ENCODE measurements at places on chromosomes 5 and 9.

DNA sequence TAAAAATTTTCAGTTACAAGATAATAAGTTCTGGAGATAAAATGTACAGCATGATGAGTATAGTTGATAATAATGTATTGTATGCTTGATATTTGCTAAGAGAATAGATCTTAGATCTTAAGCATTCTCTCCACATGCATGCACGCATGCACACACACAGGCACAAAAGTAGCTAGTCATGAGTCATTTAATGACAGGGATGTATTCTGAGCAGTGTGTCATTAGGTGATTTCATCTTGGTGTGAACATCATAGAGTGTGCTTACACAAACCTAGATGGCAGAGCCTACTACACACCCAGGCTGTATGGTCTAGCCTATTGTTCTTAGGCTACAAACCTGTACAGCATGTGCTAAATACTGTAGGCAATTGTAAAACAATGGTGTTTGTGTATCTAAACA lies 124.2 kb downstream of the PTTG1 start:
- DNase-seq, result no peak

DNA sequence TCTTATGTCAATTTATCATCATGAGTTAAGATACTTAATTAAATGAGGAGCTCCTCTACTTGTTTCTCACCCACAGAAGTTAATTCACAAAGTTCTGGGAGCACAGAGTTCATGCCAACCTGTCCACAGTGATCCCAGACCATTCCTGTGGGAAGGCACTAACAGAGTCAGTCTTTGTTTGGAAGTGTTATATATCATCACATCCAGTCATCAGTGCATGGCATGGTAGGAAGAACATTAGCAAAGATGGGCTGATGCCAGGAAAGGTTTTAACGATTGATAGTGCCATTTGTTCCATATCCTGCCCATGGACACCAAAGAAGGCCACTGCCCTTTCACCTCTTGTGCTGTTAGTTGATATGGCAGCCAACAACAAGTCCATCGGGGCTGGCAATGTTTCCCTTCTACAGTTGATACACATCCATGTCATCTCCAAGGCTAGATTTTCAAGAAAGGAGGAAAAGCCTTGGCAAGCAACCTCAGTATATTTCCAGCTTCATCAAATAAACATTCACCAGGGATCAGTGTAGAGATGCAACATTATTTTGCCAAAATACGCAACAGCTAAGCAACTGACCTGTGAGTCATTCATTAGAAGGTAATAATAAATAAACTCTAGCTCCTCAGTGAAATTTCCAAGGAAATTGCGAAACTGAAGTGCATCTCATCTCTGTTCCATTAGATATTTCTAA lies 169.6 kb downstream of the RORB start:
- no peak for DNase-seq

- DNase-seq, result no peak
Observed at GRCh38 chr9:87795178-87795577, 69.3 kb downstream of the CTSL start.

DNA sequence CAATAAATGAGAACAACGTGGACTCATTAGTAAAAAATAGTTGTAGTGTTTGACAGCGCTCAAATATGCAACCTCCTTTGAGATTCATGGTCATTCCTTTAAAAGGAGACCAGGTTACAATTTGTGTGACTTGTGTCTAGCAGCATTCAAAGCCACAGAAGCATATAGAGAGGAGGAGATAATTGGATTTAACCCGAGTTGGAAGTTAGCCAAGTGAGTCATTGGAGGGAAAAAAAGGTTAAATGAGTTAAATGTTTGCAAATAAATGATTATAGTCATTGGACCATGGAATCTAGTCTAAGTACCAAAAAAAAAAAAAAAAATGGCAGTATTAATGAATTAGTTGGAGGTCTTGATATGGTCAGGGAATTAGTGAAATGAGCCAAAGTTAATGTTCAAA lies 90.9 kb downstream of the ITGA1 start:
- no peak for DNase-seq

DNA sequence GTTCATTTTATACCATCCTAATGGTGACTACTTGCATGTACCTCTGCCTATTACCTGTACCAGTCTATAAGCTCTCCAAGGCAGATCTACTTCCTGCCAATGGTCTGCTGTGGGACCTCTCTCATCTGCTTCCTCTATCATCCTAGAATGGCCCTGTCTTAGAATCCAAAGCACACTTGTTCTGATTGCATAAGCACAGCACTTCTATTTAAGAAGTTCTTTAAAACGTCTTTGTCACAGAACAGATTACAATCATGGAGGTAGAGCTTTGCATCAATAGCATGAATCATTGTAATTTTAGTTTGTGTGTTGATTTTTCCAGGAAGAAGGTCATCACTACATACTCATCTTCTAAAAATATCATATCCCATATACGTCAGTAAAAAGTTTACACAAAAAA lies 131.8 kb upstream of the ACOT12 start:
- no peak for DNase-seq

- DNase-seq, result no peak
Observed at GRCh38 chr5:128014578-128014977, 69.0 kb upstream of the SLC12A2 start.

DNA sequence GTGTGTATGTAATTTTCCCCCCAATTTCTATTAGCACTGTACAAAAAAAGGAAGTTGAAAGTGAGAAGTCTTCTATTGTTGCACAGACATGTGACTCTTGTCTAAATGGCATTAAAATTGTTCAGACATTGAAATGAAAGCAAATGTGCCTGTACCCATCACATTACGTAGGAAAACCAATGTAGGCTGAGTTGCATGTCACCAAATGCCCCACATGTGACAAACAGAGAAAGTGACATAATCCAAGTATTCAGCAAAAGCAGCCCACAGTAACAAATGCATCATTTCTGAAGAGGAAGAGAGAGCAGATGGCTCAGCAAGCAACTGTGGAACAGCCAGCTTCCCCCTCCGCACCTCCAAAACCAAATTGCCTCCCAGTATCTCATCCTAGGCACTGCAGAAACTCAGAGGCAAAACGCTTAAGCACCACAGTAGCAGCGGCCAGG lies 161.5 kb upstream of the NR4A3 start:
- no peak for DNase-seq

- no peak for DNase-seq
Observed at GRCh38 chr5:178210073-178210535, 5.8 kb downstream of the HNRNPAB start.

- DNase-seq, result no peak
Observed at GRCh38 chr9:88692827-88693226, 157.8 kb downstream of the NXNL2 start.

GRCh38 chr5:141779503-141779973 lies 97.5 kb upstream of the ARAP3 start:
- DNase-seq, result no peak

DNA sequence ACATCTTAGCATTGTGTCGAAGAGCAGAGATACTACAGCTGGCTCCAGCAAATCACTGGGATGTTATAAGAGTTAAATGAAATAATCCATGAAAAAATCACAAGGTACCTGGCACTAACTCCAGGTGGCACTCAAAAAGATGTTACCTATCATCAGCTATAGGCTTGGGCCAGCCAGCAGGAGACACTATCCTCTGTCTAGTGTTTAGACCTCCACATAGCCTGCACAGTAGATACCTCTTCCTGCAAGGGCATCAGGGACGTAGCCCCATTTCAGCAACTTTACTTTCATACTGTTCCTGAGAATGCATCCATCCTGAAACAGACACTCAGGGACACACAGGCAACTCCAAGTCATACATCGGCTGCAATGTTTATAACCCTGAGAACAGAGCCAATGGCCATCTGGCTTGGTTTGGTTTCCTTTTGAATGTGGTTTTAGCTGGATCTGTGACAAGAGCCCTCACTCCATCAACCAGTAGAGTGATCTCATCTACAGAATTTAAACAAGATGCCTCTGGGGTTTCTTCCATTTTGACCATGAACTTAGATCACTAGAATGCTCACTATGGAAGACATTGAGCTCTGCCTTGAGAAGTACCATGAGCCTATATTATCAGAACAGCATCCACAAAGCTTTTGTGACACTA lies 69.9 kb downstream of the TLE1 start:
- DNase-seq, result no peak

DNA sequence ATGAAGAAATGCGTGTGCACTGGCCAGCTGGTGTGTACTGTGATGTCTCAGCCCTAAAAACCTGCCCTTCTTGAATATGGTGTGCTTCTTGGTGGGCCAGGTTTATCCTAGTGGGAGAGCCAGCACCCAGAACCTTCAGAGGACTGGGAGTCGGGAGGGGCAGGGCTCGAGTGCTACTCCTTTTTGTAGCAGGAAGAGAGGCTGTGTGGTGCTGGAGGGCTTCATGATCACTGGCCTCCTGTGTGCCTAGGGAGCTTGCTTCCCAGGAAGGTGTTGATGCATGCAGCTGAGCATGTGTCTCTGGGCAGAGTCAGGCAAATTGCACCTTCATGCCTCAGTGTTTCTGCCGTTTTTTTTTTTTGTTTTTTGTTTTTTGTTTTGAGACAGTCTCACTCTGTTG lies 20.0 kb downstream of the PHF2 start:
- DNase-seq, result no peak

DNA sequence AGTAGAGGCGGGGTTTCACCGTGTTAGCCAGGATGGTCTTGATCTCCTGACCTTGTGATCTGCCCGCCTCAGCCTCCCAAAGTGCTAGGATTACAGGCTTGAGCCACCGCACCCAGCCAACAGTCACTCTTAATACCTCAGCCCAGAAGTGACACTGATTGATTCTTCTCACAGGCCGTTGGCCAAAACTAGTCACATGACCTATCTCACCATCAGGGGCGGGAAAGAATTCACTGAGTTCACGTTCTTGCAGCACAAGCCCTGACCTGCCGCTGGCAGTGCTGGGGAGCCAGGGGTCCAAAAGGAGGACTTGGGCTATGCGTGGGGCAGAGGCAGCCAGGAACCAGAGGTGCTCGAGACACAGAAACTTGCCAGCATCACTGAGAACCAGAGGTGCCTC lies 55.0 kb upstream of the CPLX2 start:
- DNase-seq, result no peak

GRCh38 chr9:5509573-5509972 lies 758 bp upstream of the PDCD1LG2 start:
- no peak for DNase-seq

- DNase-seq, result no peak
Observed at GRCh38 chr5:57181154-57181553, 7.3 kb downstream of the GPBP1 start.

- no peak for DNase-seq
Observed at GRCh38 chr9:35847792-35848572, 19.0 kb downstream of the TMEM8B start.

DNA sequence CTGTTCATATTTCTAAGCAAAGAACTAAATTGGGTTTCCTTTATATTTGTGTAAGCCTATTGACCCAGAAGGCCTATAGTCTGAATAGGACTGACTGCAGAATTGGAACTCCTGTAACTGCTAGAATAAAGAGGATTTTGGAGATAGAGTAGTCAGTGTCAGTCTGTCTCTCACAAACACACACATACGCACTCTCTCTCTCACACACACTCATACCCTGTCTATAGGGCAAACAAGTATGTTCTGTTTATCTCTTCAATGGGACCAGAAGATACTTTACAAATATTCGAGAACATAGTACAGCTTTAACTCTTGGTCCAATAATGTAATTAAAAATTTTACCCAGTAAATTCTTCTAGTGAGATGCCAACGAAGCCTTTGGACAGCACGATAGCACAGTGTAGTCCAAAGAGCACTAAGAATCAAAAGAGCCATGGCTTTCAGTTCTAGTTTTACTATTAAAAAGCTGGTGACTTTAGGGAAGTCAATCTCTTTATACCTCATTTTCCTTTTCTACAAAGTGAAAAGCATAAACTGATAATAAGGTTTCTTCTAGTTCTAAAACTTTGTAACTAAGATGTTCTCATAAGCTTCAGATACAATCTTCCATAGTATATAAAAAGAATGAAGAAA lies 19.3 kb downstream of the ABHD17B start:
- DNase-seq, result no peak

GRCh38 chr9:129725795-129726251 lies 27.0 kb downstream of the PTGES start:
- no peak for DNase-seq

GRCh38 chr5:78964889-78965288 lies 20.2 kb downstream of the ARSB start:
- no peak for DNase-seq
